Sigmoid colon (tissue), 7 donors: ENCODE measurements at places on chromosomes 11 and 22. TPM values are rescaled to one million over a fixed set of nuclear protein-coding genes. Genes with fewer than 3 reads are reported as not detected.

The OR10G4 gene
- 0.71 TPM for total RNA-seq

The SHISAL1 gene
- total RNA-seq: 24.3 TPM

The CADM1 gene
- total RNA-seq: 16.1 TPM

- peak; percentile 70 for DNase-seq
These were observed 7.1 kb upstream of the FLI1 start for GRCh38 chr11:128686745-128687177.

GRCh38 chr22:49344161-49344560 lies 483.5 kb downstream of the BRD1 start:
- no peak for DNase-seq

DNA sequence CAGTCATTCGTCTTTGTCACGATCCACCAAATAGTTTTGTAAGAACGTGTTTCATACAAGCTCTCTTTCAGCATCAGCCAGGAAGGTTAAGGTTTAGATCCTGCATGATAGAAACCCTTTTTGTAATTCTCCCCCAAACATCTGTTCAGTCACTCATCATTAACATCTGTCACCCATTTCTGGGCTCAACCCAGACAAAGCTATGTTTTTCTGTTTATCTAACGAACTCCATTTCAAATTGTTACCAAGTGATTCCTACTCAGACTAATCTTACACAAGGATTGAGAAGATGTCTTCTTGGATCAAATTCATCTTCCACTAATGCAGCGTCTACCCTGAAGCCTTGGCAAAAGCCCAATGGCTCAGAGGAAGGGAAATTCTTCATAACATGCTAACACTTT lies 58.8 kb downstream of the FZD4 start:
- no peak for DNase-seq
